MV-4-11 (cell line): ENCODE measurements at places on chromosomes 7 and 10.

DNA sequence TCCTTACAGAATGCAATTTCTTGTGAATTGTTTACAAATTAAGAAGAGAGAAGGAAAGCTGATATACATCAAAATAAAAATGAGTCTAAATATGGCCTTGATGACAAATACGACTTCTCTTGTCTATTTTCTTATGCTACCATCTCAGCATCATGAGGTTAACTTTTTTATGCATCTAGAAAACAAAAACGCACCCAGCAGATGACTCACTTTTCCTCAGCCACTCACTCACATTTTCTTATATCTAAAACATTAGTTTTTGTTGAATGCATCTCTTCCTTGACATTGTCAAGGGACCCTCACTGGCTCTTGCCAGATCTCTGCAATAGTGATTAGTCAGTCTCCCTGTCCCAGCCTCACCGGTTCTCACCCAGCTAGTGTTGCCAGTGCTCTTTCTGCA is 256.4 kb upstream of the SLC26A5 start:
- no peak for DNase-seq

GRCh38 chr10:47025253-47025539 is 114.0 kb downstream of the PTPN20 start:
- DNase-seq = no peak

DNA sequence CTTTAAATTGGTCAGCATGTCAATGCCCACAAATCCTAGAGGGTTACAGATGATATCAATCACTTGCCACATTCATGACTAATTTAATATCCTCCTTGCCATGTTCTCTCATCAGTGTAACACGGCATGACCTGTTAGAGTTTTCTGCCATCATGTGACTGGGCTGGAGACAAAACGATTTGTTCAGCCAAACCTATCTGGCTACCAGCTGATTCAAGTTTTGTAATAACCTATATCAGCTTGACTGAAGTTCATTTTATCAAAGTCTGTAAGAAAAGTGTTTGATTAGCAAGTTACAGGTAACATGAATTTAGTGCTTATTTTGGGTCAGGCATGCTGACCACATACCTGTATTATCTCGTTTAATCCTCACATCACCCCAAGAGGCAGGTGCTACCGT is 25.7 kb downstream of the NEUROD6 start:
- DNase-seq = no peak

GRCh38 chr7:42453931-42454361 is 216.9 kb upstream of the GLI3 start:
- no peak for DNase-seq

DNA sequence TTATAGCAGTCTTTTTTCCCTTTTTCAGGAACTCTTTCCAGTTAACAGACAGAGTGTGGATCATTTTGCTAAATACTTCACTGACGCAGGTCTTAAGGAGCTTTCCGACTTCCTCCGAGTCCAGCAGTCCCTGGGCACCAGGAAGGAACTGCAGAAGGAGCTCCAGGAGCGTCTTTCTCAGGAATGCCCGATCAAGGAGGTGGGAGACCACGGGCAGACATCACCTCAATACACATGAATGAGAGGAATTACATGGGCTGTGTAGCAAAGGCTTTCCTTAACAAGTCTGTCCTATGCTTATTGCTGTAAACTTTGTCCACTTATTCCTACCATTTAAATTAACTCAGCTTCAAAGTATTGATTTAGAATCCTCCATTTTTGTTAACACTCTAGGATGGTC is 48.8 kb downstream of the BZW2 start:
- no peak for DNase-seq

DNA sequence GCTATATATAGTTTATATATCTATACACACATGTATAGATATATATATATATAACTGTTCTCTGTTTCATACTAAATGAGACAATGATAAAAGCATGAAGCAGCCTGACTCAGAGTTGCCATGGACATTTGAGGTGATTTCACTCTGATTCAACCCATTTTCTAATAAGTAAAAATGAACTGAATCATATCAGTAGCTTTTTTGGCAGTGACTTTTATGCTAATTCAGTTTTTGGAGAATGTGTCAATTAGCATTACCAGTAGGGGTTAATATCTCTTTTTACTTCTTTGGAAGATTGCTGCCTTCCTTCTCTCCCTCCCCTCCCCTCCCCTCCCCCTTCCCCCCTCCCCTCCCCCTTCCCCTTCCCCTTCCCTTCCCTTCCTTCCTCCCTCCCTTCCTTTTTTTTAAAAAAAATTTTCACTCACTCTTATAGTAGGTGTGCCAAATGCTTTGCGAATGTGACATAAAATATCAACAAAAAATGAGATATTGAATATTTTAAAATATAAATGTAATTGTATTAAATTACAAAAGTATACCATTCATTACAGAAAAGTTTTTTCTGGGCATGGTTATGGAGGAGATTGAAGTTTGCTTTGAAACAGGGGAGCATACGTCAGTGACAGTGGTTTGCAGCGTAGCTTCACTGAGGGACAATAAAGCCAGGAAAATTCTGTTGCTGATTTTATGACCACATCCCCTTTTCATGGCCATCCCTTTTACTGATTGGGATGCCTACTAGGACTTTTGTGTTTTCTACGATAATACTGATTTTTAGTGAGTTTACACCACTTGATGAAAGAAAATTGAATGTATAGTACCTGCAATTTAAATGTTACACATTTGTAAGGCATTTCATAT is 64.0 kb upstream of the KLF6 start:
- DNase-seq = no peak
